Left lung (tissue), 14 donors: ENCODE measurements at places on chromosomes 4 and X. TPM values are rescaled to one million over a fixed set of nuclear protein-coding genes. Genes with fewer than 3 reads are reported as not detected.

RNF150 gene
- polyA plus RNA-seq: 12.2 TPM

APBB2 gene
- 57.7 TPM for polyA plus RNA-seq

PCDH7 gene
- 30.3 TPM for polyA plus RNA-seq

SYP gene
- polyA plus RNA-seq: 2.9 TPM

TMEM187 gene
- polyA plus RNA-seq: 6.6 TPM

NAT8L gene
- polyA plus RNA-seq: 3.4 TPM

ZNF630 gene
- polyA plus RNA-seq: 4.5 TPM

ARSJ gene
- 5.8 TPM for polyA plus RNA-seq

F8A2 gene
- not detected for polyA plus RNA-seq

RPL39 gene
- 2,680 TPM for polyA plus RNA-seq

PPAT gene
- 22.2 TPM for polyA plus RNA-seq

DCAF16 gene
- polyA plus RNA-seq: 62.6 TPM

FRMPD3 gene
- 8.7 TPM for polyA plus RNA-seq

SAGE1 gene
- 0.07 TPM for polyA plus RNA-seq

CC2D2A gene
- 52.0 TPM for polyA plus RNA-seq

GPR82 gene
- polyA plus RNA-seq: not detected

DNA sequence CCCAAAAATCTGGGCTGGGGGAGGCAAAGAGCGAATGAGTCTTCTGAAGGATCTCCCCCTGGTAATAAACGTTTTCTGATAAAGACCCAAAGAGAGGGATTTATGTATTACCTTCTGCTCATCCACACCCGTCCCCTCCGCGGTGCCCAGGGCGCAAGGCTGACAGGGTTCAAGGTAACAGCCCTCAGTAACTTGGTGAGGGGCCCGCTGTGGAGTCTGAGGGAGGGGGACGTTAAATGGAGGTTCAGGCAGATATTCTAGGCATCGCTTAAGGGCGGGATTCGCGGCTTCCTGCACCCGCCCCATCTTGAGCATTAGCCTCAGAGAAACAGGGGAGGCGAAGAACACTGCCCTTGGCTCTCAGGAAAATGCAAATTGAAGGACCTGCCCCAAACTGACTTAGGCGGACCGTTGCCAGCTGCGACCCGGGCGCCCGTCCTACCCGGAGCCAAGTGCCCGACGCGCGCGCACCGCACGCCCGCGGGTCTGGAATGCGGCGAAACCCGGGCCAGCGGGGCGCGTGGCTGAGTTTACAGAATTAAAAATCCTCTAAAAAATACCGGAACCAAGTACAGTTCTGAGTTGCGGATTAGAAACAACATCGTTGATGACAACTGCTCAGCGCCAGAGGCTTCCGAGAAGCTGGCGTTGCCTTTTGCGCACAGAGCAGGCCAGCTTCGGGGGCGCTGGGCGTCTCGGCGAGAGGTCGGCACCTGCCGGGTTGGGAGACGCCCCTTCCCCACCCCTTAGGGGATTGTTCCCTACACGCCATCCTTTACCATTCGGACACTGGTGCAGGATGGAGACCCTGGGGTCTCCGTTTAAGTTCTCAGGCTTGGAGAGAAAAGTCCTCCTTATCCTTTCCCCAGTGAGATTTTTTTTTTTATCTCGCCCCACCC, 2.8 kb downstream of the HELT start:
- peaks cover 100% of the 10 kb centered on the region for H3K27me3 ChIP-seq
- no peak overlapping the region for H3K27ac ChIP-seq
- H3K4me1 ChIP-seq: peaks cover 4% of the 10 kb centered on the region

- H3K4me3 ChIP-seq: no peak overlapping the region
- H3K27me3 ChIP-seq: no peaks in the 10 kb centered on the region
- DNase-seq: peak; percentile 2
- no peaks in the 10 kb centered on the region for H3K36me3 ChIP-seq
Measured at GRCh38 chr4:173991316-173991715, 292.2 kb downstream of the FBXO8 start.

- DNase-seq: no peak
- peaks cover 8% of the 10 kb centered on the region for H3K4me1 ChIP-seq
- no peaks in the 10 kb centered on the region for H3K27me3 ChIP-seq
- H3K27ac ChIP-seq: no peak overlapping the region
- H3K4me3 ChIP-seq: no peak overlapping the region
Measured at GRCh38 chr4:124640022-124640730, 72.4 kb downstream of the ANKRD50 start.

- no peaks in the 10 kb centered on the region for H3K27me3 ChIP-seq
- DNase-seq: no peak
- no peaks in the 10 kb centered on the region for H3K36me3 ChIP-seq
- no peaks in the 10 kb centered on the region for H3K4me1 ChIP-seq
- H3K4me3 ChIP-seq: no peak overlapping the region
- H3K27ac ChIP-seq: no peak overlapping the region
Measured at GRCh38 chrX:97968376-97969163, 1084.9 kb downstream of the RPA4 start.

DNA sequence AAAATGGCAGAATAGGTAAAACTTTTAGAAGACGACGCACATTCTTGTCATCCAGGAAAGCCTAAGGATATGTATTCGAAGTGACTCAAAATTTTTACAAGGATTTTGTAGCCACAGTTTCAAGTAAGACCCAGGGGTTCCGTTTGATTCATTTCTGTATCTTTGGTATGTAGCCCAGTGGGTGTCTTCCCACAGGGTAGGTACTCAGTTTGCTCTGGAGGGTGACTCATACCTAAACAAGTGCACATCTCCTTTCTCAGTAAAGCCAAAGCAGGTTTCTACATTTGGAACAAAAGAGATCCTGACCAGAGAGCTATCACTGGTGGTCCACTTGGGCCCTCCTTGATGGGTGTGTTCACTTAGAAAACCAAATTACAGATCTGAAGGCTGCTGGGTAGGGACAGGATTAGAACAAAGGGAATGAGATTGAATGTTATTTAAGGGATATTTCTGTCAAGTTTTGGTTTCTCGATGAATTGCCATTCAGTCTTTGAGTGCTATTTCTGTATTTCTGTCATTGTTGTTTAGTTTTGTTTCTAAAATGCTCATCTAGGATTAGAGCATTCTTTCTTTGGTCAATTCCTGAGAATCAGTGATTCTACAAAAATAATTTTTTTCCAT, 56.1 kb downstream of the PLS3 start:
- H3K4me1 ChIP-seq: peaks cover 7% of the 10 kb centered on the region
- no peaks in the 10 kb centered on the region for H3K36me3 ChIP-seq
- no peaks in the 10 kb centered on the region for H3K27me3 ChIP-seq

- H3K27me3 ChIP-seq: no peaks in the 10 kb centered on the region
- H3K4me3 ChIP-seq: no peak overlapping the region
- H3K27ac ChIP-seq: no peak overlapping the region
- no peaks in the 10 kb centered on the region for H3K4me1 ChIP-seq
Measured at GRCh38 chrX:63250253-63250868, 100.8 kb downstream of the SPIN4 start.

DNA sequence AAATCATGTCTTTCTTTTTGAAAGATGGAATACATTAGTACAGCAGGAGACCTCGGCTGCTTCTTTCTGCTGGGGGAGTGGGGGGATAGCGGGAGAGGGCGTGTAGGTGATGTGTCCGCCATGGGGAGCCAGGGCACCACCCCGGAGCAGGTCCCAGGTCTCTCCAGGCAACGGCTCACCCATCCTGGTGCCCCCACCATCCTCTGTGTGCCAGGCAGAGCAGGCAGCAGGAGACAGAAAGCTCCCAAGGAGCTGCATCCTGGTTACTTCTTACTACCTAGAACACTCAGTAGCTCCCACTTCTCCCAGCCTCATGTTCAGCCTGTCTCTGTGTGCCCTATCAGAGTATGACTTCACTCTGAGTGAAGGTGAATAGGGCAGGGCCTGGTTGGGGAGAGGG, 23.6 kb downstream of the TNIP2 start:
- H3K36me3 ChIP-seq: peaks cover 52% of the 10 kb centered on the region
- no peak overlapping the region for H3K4me3 ChIP-seq
- DNase-seq: no peak
- no peaks in the 10 kb centered on the region for H3K4me1 ChIP-seq
- H3K27ac ChIP-seq: no peak overlapping the region

- no peaks in the 10 kb centered on the region for H3K27me3 ChIP-seq
- H3K27ac ChIP-seq: no peak overlapping the region
- DNase-seq: no peak
- H3K36me3 ChIP-seq: no peaks in the 10 kb centered on the region
- peaks cover 20% of the 10 kb centered on the region for H3K4me1 ChIP-seq
- H3K4me3 ChIP-seq: no peak overlapping the region
Measured at GRCh38 chr4:83237591-83237990, 47.0 kb downstream of the COQ2 start.

- H3K27me3 ChIP-seq: no peaks in the 10 kb centered on the region
- H3K4me3 ChIP-seq: no peak overlapping the region
- no peaks in the 10 kb centered on the region for H3K4me1 ChIP-seq
Measured at GRCh38 chrX:123340696-123341095, 156.6 kb downstream of the GRIA3 start.

DNA sequence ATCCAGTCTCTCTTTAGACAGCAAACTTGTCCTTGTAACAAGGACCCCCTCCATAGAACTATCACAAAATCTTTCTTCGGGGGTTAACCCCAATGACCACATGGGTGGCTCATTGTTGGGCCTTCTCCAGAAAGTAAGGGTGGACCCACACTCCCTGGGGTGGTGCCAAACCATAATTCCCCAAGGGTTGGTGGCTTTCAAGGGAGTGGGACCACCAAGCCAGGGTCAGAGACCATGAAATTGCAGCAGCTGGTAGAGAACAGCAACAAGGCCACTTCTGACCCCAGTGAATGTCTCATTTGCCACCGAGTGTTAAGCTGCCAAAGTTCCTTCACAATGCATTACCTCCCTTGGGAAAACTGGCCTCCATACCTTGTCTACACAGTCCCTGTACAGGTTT, 28.8 kb upstream of the ZDHHC9 start:
- H3K27ac ChIP-seq: no peak overlapping the region
- H3K4me1 ChIP-seq: no peaks in the 10 kb centered on the region
- no peak overlapping the region for H3K4me3 ChIP-seq
- no peaks in the 10 kb centered on the region for H3K36me3 ChIP-seq

GRCh38 chr4:172578712-172579111, 589.9 kb upstream of the GALNT7 start:
- H3K4me1 ChIP-seq: no peaks in the 10 kb centered on the region
- H3K4me3 ChIP-seq: no peak overlapping the region
- DNase-seq: no peak
- no peaks in the 10 kb centered on the region for H3K36me3 ChIP-seq
- H3K27ac ChIP-seq: no peak overlapping the region
- no peaks in the 10 kb centered on the region for H3K27me3 ChIP-seq

GRCh38 chr4:105994841-105995501, 99.7 kb downstream of the NPNT start:
- no peak for DNase-seq
- H3K27me3 ChIP-seq: no peaks in the 10 kb centered on the region
- no peak overlapping the region for H3K27ac ChIP-seq
- no peaks in the 10 kb centered on the region for H3K36me3 ChIP-seq
- H3K4me3 ChIP-seq: no peak overlapping the region

GRCh38 chr4:188110036-188110435, 633 bp upstream of the TRIML2 start:
- no peak overlapping the region for H3K4me3 ChIP-seq
- no peaks in the 10 kb centered on the region for H3K36me3 ChIP-seq
- no peak overlapping the region for H3K27ac ChIP-seq

GRCh38 chr4:80425124-80426100, 89.9 kb downstream of the CFAP299 start:
- no peak for DNase-seq
- no peaks in the 10 kb centered on the region for H3K4me1 ChIP-seq
- no peaks in the 10 kb centered on the region for H3K36me3 ChIP-seq
- no peak overlapping the region for H3K27ac ChIP-seq
- no peak overlapping the region for H3K4me3 ChIP-seq

- peak; percentile 54 for DNase-seq
- no peaks in the 10 kb centered on the region for H3K27me3 ChIP-seq
- H3K27ac ChIP-seq: peak overlapping the region; percentile 51
- no peak overlapping the region for H3K4me3 ChIP-seq
- peaks cover 30% of the 10 kb centered on the region for H3K4me1 ChIP-seq
Measured at GRCh38 chr4:87038837-87039615, 104.2 kb downstream of the AFF1 start.

DNA sequence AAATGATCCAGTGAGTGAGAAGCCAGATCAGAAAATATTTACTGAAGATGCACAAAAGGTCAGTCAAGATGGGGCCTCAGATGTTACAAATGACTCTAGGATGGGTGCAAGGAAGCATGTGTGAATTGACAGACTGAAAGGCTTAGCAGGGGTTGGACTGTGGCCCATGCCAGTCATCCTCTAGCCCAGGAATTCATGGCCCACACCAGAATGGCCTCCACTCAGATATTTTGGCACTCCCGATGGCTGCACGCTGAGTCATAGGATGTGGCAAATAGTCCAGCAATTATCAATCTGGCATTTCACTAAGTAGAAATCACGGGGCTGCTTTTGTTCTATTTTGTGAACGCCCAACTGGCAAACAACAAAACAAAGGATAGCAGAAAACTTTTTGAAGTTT, 406.5 kb downstream of the IQCM start:
- no peaks in the 10 kb centered on the region for H3K27me3 ChIP-seq
- no peak overlapping the region for H3K4me3 ChIP-seq
- H3K27ac ChIP-seq: no peak overlapping the region
- DNase-seq: no peak
- no peaks in the 10 kb centered on the region for H3K4me1 ChIP-seq
- no peaks in the 10 kb centered on the region for H3K36me3 ChIP-seq

DNA sequence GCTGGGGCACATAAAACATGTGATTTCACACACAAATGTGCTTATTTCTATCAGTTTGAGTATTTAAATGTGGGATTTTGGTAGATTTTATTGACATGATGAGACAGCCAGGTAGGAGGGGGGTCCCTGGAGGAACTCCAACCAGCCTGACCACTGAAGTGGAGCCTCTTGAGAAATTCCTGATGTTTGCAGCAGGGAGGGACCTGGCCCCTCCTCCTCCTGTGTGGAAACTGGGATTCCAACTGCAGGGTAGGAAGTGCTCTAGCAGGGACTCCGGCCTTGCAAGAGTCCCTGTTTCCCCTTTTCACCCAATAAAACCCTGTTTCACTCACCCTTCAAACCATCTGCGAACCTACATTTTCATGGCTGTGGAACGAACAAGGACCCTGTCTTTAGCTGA, 2224.0 kb upstream of the AGA start:
- no peak overlapping the region for H3K27ac ChIP-seq
- no peaks in the 10 kb centered on the region for H3K36me3 ChIP-seq
- no peaks in the 10 kb centered on the region for H3K27me3 ChIP-seq
- H3K4me1 ChIP-seq: no peaks in the 10 kb centered on the region
- DNase-seq: no peak

- H3K4me3 ChIP-seq: no peak overlapping the region
- no peak for DNase-seq
- H3K27ac ChIP-seq: no peak overlapping the region
- no peaks in the 10 kb centered on the region for H3K36me3 ChIP-seq
- H3K27me3 ChIP-seq: no peaks in the 10 kb centered on the region
Measured at GRCh38 chrX:70461026-70461425, 16.4 kb downstream of the DLG3 start.

- no peak for DNase-seq
- H3K27ac ChIP-seq: no peak overlapping the region
- no peaks in the 10 kb centered on the region for H3K27me3 ChIP-seq
- H3K4me3 ChIP-seq: no peak overlapping the region
- H3K4me1 ChIP-seq: no peaks in the 10 kb centered on the region
Measured at GRCh38 chrX:140572724-140573123, 67.9 kb upstream of the SOX3 start.

- H3K27ac ChIP-seq: no peak overlapping the region
- no peaks in the 10 kb centered on the region for H3K4me1 ChIP-seq
- H3K27me3 ChIP-seq: no peaks in the 10 kb centered on the region
- H3K36me3 ChIP-seq: no peaks in the 10 kb centered on the region
Measured at GRCh38 chr4:82770607-82771006, 28.0 kb downstream of the SCD5 start.
